IMR-90 (cell line): ENCODE measurements at places on chromosomes 5 and 9.

DNA sequence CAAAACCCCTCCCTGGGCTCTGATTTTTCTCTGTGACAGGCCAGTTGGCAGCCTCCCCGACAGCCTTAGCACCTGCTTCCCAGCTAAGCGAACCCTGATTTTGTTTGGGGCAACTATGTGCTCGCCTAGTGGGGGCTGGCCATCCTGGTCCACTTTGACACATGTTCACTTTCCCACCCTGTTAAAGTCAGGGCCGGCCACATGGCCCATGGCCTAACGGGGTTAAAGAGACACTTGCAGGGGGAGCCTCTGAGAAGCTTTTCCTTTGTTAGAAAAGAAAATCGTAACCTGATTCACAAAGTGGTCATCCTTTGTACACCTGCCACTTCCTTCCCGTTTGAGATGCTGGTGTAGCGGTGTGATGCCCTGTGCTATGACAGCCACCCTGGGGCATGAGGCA is 1.3 kb upstream of the CACNA1B start:
- no peak for DNase-seq

- no peak for DNase-seq
Observed at GRCh38 chr5:157348049-157348400, 82.1 kb downstream of the CYFIP2 start.

DNA sequence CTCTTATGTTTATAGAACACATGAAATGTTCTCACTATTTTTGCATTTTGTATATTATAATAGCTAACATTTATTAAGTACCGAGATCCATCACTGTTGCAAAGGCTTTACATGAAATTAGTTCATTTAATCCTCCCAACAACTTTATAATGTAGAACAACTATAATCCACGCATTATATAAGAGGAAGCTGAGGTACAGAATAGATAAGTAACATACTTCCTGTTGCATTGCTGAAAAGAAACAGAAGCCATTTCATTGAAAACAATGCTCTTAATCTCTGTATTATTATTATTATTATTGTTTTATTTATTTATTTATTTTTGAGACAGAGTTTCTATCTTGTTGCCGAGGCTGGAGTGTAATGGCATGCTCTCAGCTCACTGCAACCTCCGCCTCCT is 7.9 kb upstream of the INSYN2B start:
- no peak for DNase-seq

- peak; percentile 61 for DNase-seq
Observed at GRCh38 chr5:169805527-169805934, 168.5 kb downstream of the DOCK2 start.

DNA sequence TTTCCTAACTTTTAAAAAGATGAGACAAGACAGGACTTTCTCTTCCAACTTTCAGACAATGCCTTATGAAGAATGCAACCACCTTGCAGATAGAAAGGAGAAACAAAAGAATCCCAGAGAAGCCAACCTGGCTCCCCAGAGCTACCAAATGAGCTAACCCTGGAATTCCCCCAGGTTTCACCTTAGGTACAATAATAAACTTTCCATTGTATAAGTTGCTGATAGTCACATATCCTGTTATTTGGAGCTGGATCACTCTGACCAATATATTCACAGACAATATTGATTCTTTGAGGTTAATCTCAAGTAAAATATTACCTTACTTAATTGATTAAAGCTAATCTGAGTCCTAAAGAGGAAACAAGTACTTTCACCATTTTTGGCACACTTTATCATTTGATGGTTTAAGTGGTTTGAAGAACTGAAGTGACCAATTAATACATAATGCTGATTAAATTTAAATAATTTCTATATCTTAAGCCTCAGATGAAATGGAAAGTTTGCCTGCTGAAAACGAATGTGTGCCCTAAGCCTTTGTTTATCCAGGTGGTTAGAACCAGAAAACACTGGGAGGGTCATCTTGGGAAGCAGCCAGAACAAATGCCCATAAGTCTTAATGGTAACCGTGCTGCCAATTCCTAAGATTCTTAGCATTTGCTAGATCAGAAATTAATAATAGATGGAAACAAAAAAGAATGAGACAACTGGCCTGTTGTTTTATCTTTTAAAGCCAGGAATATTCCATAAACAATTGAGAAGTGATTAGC is 159.6 kb upstream of the SLC12A2 start:
- DNase-seq: no peak

- no peak for DNase-seq
Observed at GRCh38 chr5:171676286-171676944, 109.2 kb upstream of the SMIM23 start.

- DNase-seq: peak; percentile 74
Observed at GRCh38 chr5:141369994-141370848, at the start of gene PCDHGB3. Gene PCDHGB3 (plus strand): TSS chr5:141370242. CDS start chr5:141370395, 153 bp downstream.

- DNase-seq: no peak
Observed at GRCh38 chr9:37611961-37612360, 19.6 kb upstream of the TOMM5 start.

DNA sequence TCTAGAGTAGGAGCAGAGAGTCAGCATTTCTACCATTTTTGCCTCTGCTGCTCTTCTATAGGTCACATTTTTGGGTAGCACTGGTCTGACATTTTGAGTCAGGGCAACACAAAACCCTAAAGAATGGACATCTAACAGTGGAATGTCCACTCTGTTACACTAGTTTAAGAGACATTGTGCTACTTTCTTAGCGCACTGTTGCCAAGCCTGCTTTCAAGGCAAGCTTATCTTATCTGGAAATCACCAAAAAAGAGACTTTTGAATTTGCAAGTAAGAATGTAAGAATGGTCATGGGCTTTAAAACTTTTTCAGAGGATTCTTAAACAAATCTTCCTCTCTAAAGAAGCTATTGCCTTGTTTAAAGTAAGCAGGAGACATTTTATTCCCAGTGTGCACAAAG is 73.0 kb upstream of the STARD4 start:
- DNase-seq: no peak

DNA sequence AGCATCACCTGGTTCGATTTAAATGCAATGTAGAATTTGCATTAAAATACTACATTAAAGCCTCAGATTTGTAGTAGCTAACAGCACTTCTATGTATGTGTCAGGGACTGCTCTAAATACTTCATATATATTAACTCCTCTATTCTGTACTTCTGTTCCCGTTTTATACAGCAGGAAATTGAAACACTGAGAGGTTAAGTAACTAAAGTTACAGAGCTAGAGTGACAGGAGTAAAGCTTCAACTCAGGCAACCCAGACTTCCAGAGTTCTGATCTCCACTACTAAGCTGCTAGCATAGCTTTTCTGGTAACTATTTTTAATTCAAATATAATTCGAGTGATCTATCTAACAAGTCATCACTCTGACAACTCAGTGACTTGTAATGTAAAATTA is 619 bp upstream of the APC start:
- no peak for DNase-seq
